ENCODE measurements at places on chromosomes 5 and 9.

DNA sequence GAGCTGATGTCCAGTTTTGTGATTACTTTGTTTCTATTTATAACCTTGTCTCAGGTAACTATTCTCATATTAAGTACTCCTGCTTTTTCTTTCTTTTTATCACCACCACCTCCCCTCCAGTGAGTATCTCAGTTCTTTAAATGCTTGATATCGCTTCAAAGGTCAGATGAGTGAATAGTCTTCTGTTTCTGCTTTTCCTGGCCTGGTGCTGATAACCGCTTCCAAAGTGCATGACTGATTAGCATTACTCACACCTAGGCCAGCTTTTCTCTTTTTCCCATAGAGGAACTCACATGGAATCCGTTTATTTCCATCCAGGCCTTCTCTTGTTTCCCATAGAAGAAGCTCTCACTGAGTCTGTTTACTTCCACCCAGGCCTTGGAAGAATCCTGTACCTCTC lies 3.2 kb downstream of the SLC36A1 start:
- DNase-seq = no peak

DNA sequence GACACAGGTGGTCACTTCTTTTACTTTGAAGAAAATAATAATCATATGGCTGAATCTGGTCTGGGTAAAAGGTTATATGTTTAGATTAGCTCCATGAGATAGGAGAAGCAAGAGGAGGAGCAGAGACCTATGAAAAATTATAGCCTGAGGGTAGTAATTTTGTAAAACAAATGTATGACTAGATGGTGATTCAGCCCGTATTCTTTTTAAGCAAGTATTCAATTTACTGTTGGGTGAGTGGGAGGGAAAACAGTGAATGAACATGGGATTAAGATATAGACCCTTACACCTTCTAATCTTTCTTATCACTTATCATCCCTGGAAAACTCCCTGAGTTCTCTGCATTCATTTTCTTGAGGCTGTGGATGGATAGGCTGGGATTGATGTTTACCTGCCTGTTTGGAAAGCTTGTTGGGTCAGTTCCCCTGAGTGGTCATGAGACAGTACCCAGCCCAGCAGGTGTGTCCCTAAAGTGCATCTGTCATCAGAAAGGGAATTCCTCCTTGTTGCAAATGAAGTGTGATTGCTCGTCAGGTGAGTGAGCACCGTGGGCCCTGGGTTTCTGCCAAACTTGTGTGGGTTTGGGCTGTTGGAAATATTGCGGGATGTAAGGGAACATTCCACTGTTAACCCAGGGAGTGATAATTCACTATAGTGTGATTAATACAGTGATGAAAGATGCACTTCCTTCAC lies 101.2 kb upstream of the GDNF start:
- no peak for DNase-seq

DNA sequence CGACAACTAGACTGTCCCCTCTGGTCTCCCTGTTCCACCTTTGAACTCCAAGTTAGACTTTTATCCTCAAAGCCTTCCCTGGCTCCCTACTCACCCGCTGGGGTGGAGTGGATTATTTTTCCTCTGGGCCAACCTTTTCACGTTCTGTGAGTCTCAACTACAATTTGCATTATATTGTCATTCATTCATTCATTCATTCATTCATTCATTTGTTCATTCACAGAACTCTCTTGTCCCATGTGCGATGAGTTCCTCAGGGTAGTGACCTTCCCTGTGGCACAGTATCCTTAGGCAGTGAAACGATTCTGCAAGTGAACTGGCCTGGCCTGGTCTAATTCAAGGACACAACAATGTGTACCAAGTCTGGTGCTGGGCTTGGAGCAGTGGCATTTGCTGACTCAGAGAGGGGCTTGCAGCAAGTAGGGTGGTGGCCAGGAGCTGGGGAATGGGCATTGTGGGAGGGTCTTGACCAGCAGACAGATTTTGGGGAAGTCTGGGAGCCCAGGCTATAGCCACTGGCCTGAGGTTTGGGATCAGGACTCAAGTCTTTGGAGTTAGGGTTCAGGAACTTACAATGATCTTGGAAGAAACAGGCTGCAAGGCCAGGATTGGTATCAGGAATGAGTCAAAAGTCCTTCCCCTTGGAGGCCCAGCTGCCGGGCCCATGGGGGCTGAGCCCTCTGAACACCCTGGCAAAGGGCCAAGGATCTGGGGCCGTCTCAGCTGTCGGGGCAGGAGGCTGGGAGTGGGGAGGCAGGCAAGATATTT lies 37.2 kb upstream of the COL15A1 start:
- DNase-seq = no peak

DNA sequence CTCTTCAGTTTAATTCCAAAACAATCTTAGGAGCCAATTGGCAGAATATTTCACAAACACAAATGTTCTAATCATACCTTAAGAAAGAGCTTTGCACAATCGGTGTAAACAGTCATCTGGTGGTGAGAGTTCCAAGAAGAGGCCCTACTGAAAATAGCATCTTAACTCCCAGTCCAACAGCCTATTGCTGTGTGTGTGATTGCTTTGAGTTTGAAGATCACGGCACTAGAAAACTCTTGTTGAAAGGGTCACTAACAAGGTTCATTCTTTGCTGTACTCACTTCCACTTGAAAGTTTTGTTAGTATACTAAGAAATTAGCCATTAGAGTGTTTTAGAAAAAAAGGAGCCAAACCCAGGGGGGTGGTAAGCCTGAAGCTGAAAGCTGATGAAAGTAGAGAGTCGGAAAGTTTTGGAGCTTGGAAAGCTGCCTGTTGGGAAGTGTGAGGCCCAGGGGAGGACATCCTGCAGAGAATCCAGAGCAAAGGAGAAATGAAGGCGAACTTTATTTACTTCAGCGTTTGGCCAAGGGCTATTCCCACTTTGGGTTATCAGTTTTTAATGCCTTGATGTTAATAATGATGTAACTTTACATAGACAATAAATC lies 180.3 kb upstream of the GHR start:
- DNase-seq = no peak

GRCh38 chr9:130205912-130206311 lies 33.7 kb downstream of the NCS1 start:
- DNase-seq = no peak

GRCh38 chr9:899440-900184 lies 58.1 kb downstream of the DMRT1 start:
- DNase-seq = no peak

DNA sequence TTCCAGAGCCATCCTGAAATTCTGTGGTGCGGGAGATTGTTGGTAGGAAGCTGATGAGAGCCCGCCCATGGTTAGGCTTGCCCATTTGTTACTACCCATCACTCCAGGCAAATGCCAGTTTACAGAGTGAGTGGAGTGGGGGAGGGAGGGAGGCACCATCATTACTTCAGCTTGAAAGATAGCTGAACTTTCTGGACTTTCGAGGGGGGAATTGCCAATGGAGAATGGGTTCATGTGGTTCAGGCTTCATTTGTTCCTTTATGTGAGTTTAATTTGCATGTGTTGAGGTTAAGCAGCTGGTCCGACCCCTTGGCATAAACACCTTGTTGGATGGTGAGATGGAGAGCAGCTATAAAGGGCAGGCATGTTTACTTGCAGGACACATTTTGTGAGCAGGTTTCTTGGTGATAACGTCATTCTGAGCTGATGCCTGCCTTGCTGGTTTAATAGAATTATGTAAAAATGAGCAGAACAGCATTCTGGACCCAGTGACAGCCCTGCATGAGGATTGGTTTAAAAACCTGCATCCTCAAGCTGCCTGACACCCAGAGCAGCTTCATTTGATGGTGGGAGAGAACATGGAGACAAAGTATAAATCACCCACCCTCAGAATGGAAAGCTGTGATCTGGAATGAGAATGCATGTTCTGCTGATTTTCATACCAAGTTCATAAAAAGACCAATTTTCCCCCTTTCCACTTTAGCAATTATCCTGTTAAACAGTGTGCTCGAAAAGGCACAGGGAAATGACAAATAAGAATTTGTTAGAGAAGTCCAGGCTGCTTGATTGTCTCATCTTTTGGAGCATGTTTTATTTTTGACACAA lies 106.3 kb downstream of the TRIO start:
- no peak for DNase-seq

- DNase-seq = no peak
These were observed 92.7 kb downstream of the PCSK1 start for GRCh38 chr5:96340357-96340756.

GRCh38 chr9:130451509-130452388 lies 7.0 kb downstream of the ASS1 start:
- peak; percentile 95 for DNase-seq
